K562 (cell line): ENCODE measurements at places on chromosomes 13 and 19.
A peak's percentile ranks its signal among the peaks of the same experiment; 100 is the strongest.

DNA sequence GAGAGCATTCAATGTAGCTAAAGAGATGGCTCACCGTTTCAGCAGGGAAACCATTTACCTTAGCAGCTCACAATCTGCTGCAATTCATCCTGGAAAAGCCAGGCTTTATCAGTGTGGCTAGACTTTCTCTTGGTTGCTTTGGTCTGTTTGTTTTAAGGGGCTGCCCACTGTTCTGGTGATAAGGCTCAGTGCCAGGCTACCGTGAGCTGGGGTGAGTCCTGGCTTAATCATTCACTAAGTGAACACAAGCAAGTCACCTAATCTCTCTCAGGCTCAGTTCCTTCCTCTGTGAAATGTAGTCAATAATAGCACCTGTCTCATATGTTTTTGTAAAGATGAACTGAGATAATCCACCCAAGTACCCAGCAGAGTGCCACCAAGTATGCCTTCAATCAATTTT lies 229.0 kb downstream of the TEX29 start:
- DNase-seq: no peak

DNA sequence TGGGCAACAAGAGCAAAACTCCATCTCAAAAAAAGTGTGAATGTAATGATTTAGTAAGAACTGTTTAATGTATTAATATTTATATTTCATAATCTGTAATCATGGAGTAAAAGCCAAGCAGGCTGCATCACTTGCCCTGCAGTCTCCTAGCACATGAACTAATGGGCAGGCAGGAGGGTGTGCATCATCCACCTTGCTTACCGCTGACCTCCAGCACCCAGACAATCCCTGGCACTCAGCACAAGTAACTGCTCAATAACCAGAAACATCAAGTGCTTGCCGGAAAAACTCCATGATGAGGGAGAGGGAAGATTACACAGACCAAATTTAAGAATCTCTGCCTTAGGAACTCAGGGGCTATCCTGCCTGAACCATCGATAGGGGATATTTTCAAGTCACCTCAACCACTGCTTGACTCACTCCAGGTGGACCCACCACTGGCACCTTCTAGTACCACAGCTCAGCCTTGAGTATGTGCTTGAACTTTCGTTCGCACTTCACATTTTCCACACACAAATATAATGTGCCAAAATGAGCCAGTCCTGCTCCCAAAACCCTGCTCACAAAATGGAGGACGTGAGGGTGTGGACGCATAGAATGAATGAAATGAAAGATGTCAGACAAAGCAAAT lies 18.6 kb downstream of the BRD4 start:
- no peak for DNase-seq

GRCh38 chr13:41820581-41821237 lies 140.2 kb downstream of the VWA8 start:
- DNase-seq: no peak

DNA sequence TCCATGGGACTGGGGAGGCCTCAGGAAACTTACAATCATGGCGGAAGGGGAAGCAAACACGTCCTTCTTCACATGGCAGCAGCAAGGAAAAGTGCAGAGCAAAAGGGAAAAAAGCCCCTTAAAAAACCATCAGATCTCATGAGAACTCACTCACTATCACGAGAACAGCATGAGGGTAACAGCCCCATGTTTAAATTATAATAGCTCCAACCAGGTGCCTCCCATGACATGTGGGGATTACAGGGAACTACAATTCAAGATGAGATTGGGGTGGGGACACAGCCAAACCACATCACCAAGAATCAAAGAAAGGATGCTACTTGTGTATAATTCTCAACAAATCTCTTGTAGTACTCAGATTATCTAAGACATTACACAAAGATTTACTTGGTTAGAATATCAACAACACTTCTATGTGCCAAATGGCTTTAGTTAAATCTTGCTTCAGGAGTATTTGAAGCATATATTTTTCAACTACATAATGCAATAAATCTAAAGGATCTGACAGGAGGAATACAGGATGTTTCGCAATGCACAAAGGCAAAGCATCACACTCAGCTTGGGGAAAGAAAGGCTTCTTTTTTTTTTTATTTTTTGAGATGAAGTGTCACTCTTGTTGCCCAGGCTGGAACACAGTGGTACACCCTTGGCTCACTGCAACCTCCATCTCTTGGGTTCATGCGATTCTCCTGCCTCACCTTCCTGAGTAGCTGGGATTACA lies 180.0 kb downstream of the LHFPL6 start:
- no peak for DNase-seq

- no peak for DNase-seq
Observed at GRCh38 chr13:28043224-28043623, 54.7 kb upstream of the URAD start.

- DNase-seq: peak; percentile 89
Observed at GRCh38 chr19:42440357-42441048, 2.2 kb downstream of the CXCL17 start.

DNA sequence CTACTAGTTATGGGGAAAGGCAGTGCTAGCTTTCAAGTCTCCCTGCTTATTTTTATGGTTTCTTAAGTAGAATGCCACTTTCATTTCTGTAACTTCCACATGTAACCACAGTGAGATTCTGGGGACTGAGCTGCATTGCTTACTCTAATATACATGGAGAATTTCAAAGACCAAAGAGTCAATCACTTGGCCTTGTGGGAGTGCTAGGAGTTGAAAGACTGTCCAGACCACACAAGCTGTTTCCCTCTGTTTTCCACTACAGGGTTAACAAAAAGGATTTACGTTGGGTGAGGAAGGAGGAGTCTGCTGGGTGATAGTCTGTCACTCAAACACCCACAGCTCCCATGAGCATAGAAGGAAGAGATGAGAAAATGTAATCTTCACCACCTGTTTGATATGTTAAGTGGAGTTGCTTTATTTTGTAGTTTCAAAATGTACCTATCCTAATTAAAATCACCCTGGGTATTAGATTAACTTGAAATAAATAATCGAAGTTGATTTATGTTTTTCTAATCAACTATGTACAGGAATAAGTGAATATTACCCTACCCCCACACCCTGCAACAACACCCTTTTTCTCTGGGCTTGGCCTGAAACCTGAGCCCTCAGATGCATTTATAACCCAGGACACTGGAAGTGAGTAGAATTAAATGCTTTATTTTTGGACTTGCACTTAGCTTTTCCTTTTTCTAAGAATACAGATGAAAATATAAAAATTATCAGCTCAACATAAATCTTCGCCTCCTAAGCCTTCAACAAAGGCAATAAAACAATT lies 225.8 kb upstream of the SLC10A2 start:
- no peak for DNase-seq

DNA sequence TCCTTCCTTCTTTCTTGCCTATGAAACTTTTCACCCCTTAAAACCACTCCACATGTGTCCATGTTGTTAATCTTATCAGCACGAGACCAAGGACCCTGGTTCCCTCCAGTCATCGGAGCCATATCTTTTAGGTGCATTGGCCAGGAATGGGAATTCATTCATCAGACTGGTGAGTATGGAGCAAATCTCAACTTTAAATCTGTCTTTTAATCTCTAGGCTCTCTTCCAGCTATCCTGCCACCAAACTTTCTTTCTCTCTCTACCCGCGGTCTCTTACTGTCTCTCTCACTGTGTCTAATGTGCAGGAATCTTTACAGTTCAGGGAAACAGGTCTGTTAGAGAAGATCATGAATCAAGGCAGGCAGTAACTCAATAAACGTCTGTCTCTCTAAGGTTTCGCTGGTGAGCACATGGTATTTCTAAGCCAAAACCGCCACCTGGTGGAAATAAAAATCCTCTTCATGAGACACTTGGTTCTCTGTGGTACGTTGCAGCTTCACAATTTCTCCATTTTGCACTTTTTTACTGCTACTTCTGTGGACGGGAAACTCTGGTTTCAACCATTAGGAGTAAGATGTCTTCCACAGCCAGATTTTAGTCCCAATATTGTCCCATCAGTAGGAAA lies 16.1 kb downstream of the LGALS16 start:
- DNase-seq: no peak

DNA sequence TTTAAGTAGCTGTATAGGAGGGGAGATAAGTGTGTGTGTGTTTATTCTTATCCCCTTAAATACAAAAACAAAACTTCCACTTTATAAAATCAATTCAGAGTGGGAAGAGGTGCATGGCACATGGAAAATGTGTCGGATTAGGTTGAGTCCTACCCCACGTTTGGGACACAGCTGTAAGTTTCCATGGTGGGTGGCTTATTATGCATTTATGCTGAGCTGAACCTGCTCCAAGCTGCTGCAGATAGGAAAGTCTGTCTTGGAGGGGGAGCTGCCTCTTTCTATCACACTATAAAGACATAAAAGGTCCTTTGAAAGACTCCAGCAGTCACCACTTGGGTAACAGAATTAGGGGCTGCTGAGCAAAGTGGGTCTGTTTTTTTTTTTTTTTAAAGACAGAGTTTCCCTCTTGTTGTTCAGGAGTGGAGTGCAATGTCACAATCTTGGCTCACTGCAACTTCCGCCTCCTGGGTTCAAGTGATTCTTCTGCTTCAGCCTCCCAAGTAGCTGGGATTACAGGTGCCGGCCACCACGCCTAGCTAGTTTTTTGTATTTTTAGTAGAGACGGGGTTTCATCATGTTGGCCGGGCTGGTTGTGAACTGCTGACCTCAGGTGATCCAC lies 15.2 kb downstream of the ACTN4 start:
- no peak for DNase-seq

DNA sequence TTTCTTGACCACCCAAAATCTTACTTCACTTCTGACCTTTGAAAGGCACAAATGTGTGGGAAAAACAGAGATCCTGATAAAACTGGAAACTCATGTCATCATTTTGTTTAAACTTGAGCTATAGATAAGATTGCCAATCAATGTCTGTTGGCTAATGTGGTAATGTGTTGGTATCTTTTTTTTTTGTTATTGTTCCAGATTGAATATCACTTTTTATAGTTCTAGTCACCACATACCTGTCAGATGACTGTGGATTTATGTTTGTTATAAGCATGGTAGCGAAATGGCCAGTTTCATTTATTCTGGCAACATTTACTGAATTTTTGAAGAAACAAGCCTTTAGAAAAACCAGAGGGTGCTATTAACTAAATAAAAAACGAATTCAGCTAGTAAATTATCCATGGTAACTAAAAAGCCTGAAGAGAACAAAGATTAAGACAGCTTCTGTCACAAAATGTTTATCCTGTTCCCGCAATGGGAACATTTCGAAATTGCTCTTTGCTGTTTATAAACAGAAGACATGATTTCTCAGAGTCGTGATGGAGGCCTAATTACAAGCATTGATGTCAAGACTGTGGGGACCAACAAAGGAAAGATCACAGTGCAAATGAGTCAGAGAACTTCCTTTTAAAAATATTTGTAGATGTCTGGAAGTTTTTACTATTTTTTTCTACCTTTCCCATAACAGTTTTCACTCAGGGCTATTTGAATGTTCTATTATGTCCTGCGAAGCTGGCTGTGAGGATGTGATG lies 82.9 kb upstream of the POSTN start:
- DNase-seq: no peak

GRCh38 chr13:25171517-25172302 lies at the start of gene AMER2:
Gene AMER2 (minus strand): TSS chr13:25172288. CDS start chr13:25171619, 669 bp downstream.
- no peak for DNase-seq

DNA sequence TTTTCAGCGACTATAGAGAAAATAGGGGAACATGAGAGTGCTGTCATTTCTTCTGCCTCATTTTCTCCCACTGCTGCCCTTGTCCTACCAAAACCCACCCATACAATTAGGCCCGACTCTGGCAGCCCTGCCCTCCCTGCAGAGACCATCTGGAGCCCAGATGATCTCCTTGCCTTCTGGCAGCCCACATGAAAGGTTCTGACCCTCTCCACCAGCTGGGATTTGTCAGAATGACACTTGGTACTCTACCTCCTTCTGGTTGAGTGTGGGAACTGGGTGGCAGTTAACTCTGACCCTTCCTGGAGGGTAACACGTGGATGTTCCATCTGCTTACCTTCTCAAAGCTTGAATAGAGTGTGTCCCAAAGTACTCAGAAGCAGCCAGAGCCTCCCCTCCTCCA lies 21.0 kb upstream of the SIAH3 start:
- no peak for DNase-seq

- DNase-seq: no peak
Observed at GRCh38 chr13:77868717-77869116, 49.9 kb downstream of the EDNRB start.

DNA sequence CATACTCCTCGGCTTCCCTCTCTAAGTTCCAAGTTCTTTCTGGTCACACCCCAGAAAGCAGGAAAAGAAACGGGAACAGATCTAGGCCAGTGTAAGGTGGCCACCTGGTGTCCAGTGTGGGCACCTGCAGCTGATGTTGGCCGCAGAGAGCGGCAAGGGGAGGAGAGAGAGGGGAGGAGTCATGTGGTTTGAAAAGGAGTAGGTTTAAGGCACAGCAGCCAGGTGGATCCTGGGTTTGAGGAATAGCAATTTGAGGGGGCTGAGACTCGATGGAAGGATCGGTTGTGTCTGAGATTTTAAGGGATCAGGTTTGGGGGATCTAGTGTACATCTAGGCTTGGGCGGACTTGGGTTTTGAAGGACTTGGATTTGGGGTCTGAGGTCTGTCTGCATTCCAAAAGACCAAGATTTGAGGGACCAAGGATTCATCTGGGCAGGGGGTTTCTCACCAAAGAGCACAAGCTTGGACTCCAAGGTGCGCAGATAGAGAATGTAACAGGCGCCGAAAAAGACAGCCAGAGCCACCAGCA lies 1.2 kb downstream of the RABAC1 start:
- peak; percentile 87 for DNase-seq
